ENCODE measurements at places on chromosomes 7 and 10. TPM values are rescaled to one million over a fixed set of nuclear protein-coding genes. Genes with fewer than 3 reads are reported as not detected.

The SSC4D gene
- polyA plus RNA-seq, result 0.68 TPM

The EGR2 gene
- polyA plus RNA-seq, result 5.3 TPM

DNA sequence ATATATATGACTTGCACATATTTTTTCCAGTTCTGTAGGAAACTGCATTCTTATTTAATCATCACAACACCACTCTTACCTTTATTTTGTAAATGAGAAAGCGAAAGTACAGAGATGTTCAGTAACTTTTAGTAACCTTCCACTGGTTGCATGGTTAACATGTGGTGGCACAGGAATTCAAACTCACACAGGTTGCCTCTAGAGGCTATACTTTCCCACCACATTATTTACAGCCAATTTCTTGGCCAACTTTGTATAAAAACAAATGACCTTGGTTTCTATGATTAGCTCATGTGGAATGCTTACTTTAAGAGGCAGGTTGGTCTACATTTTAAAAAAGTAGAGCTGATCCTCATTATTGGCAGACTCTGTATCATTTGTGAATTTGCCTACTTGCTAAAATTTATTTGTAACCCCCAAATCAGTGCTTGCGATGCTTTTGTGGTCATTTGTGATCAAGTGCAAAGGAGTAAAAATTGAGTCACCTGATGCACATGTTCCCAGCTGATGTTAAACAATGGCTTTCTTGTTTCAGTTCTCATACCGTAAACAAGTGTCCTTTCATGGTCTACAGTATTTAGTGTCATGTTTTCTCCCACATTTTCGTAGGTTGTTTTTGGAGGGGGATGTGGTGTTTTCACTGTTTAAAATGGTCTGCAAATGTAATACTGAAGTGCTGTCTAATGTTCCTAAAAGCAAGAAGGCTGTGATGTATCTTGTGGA, 14.8 kb downstream of the BBS9 start:
- no peak for DNase-seq

- DNase-seq, result no peak
These were observed 94.1 kb downstream of the CDCA7L start for GRCh38 chr7:21851559-21851967.

DNA sequence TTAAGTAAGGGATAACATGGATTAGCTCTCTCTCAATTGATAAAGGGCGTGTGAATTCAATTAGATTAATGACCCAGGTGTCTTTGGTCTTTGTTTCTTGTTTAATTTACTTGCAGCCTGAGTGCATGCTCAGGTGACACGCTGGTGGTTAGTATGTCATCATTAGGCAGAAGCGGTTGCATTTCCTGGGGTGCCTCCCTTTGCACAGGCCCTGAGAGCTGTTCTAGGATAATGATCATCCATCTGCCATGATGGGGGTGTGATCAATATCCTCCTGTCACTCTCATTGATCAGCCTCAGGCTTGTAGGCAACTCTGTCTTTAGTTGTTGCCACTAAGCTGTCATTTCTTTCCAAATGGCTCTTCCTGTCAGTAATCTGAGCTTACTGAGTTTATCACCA, 99.6 kb upstream of the NPS start:
- DNase-seq, result no peak

- DNase-seq, result no peak
These were observed 23.6 kb upstream of the TTYH3 start for GRCh38 chr7:2607923-2608904.

- DNase-seq, result no peak
These were observed 145.6 kb downstream of the RELN start for GRCh38 chr7:103843689-103844480.

Measured in urinary bladder (tissue), 4 donors.